ENCODE measurements at places on chromosomes 6 and 20.
A peak's percentile ranks its signal among the peaks of the same experiment; 100 is the strongest.

GRCh38 chr6:97497713-97498331 lies 214.8 kb upstream of the MMS22L start:
- peak; percentile 65 for DNase-seq

- no peak for DNase-seq
Measured at GRCh38 chr20:8039042-8039441, 19.5 kb upstream of the TMX4 start.

DNA sequence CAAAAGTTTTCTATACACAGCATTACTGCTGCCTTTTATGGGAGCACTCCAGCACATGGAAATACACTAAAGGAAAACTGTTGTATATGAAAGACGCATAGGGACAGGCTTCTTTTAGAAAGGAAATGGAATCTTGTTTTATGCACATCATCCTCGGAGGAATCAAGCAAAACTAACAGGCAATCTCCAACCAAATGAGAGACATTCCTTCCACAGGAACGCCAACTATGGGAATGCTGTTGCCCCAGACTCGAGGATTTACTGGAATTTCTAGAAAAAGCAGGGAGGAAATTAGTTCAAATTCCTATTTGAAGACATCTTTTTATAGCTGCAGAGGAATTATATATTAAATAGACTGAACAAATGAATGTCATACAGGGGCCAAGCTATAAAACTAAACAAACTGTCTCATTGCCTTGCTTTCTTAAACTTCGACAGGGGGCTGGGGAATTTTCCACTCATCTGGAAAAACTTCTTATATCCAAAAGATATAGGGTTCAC lies 52.2 kb downstream of the LYRM4 start:
- peak; percentile 48 for DNase-seq

- DNase-seq = no peak
Measured at GRCh38 chr20:23146181-23146580, 60.1 kb upstream of the CD93 start.

GRCh38 chr6:151121900-151122299 lies 117.9 kb upstream of the AKAP12 start:
- DNase-seq = peak; percentile 61

GRCh38 chr6:3751077-3751729 lies at the start of gene PXDC1:
PXDC1 (minus strand) TSS chr6:3751713; CDS start chr6:3751531, 182 bp downstream.
- no peak for DNase-seq

- peak; percentile 64 for DNase-seq
Measured at GRCh38 chr6:164097551-164098398, 683.3 kb downstream of the QKI start.

- no peak for DNase-seq
Measured at GRCh38 chr6:134676307-134677281, 273.3 kb downstream of the ALDH8A1 start.

GRCh38 chr20:19515074-19515473 lies 243.0 kb upstream of the RIN2 start:
- no peak for DNase-seq

GRCh38 chr6:154619146-154619545 lies 108.7 kb upstream of the CNKSR3 start:
- peak; percentile 71 for DNase-seq

- DNase-seq = no peak
Measured at GRCh38 chr20:24745206-24745605, 203.9 kb upstream of the CST7 start.

- peak; percentile 33 for DNase-seq
Measured at GRCh38 chr6:39137245-39137644, 22.3 kb upstream of the SAYSD1 start.

- DNase-seq = no peak
Measured at GRCh38 chr20:59148701-59149493, 14.7 kb upstream of the ZNF831 start.

DNA sequence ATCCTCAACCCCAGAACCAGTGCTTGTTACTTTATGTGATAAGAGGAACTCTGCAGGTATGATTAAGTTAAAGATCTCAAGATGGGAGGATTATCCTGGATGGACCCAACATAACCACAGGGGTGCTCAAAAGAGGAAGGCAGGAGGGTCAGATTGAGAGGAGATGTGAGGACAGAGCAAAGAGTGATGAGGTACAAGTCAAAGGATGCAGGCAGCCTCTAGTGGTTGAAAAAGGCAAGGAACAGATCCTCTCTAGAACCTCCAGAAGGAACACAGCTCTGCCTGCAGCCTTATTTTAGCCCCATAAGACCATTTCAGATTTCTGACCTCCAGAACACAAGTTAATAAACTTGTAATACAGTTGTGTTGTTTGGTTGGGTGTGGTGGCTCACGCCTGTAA lies 41.2 kb downstream of the PDSS2 start:
- no peak for DNase-seq

GRCh38 chr6:169034516-169035167 lies 219.0 kb downstream of the THBS2 start:
- no peak for DNase-seq

DNA sequence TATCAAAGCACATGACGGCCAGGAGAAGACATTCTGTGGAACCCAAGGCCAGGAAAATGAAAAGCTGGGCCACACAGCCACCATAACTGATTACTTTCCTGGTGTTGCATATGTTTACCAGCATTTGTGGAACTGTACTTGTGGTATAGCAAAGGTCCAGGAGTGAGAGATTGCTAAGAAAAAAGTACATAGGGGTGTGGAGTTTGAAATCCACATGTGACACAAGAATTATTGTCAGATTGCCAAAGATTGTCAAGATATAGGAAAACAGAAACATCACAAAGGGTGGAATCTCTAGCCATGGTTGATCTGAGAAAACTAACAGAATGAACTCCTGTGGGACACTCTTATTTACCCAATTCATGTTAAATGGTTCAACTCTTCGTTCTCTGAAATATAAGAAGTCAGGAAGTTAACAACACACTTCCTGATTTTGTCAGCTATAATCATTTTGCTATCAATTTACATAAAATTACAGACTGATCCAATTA lies at the start of gene OR2B2:
OR2B2 (minus strand) TSS at position 441 of the 491 bp plus-strand sequence; CDS start at position 364, 77 bp downstream.
- DNase-seq = no peak

GRCh38 chr6:116210750-116211425 lies 43.0 kb downstream of the TSPYL4 start:
- no peak for DNase-seq

DNA sequence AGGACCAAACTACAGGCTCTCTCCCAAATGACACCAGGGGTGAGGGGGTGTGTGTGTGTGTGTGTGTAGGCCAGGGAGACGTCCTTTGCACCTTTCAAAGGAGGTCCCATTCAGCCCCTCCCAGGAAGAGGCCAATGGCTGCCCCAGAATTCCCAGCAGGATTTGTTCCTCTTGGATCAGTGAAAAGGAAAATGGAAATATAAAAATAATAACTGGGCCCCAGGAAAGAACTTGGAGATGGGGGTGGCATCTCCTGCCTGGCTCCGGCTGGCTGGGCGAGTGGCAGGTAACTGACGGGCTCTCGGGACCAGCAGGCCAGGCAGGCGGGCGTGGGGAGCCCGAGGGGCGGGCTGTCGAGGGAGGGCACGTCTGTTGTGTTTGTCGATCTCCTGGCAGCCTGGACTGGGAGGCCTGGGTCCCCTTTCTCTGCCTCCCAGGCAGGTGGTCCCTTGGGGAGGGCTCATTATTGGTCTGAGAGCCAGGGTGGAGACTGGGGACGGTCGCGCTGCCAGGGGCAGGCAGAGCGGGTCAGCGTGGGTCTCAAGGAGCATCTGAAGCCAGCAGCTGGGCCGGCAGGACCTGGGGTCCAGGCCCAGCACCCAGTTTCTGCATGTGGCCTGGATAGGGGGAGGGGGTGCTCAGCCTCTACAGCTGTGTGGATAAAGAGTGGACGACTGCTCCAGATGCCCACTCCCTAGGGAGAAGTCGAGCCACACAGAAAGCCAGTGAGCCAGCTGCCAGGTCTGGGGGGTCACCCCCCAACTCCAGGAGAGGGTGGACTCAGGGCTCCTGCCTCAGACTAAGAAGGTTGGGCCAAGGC lies 3.1 kb downstream of the NOL4L start:
- DNase-seq = no peak

- DNase-seq = no peak
Measured at GRCh38 chr6:20213271-20213798, 1.1 kb upstream of the MBOAT1 start.
